Amygdala (tissue), 56 donors: ENCODE measurements at places on chromosomes 11 and 22.

DNA sequence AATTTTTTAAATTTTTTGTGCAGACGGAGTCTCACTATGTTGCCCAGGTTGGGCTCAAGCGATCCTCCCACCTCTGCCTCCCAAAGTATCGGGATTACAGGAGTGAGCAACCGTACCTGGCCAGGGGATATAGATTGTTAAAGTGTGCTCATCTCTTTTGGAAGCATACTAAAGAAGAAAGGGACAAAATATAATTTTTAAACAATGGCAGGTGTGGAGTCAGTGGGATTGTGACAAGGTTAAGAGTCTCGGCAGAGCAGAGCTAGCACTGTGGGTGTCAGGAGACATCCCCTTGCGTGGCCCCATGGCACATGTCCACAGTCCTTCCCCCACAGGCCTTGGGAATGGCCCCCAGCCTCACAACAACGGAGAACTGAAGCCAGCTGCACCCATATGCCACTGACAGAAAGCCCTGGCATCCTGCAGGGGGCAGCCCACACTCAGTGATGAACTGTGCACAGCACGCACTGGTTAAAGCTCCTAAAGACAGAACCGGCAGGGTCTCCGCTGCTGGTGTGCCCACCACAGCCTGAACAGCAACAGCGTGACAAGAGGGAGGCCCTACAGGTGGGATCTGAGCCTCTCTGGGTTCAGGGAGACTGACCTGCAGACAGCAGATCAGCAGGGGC lies 29.9 kb downstream of the SERPIND1 start:
- peak; percentile 32 for DNase-seq

GRCh38 chr11:10934293-10934860 lies 76.5 kb upstream of the ZBED5 start:
- DNase-seq = no peak

- DNase-seq = no peak
Observed at GRCh38 chr11:130531061-130531460, 82.6 kb downstream of the ADAMTS15 start.

GRCh38 chr11:133243832-133244231 lies 288.5 kb downstream of the OPCML start:
- DNase-seq = no peak

DNA sequence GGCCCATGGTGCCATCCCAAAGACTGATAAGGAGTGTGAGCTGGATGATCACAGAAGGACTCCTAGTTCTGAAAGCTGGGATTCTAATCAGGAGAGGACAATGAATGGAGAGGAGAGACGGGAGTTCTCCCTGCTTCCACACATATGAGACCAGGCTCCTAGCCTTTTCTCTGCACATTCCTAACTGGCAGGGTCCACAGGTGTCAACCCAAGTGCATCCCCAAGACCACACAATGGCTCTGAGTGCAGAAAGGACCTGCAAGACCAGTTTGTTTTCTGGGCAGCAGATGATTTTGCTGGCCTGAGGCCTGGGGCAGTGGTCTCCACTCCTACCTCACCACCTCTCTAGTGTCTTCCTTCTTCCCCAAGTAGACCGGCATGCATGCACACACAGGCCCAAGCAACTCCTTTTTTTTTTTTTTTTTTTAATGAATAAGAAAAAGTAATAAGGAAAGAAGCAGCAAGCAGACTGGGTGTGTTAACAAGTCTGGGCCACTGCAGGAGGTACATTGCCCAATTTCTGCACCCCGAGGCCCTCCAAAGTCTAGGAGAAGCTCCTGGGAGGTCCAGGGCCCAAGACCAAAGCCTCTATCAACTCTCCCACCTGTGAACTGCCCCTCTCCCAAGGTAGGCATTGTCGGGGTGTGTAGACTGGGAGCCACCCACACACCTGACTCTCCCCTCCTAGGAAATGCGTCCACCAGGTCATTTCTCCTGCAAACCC lies 1.2 kb upstream of the TSKU start:
- no peak for DNase-seq

- no peak for DNase-seq
Observed at GRCh38 chr22:43830931-43831560, 18.9 kb upstream of the EFCAB6 start.

- no peak for DNase-seq
Observed at GRCh38 chr11:117199053-117199915, at the start of gene TAGLN. TAGLN (plus strand) TSS chr11:117199370; CDS start chr11:117203014, 3,644 bp downstream.

GRCh38 chr11:12094872-12095800 lies 15.3 kb upstream of the MICAL2 start:
- DNase-seq = no peak

GRCh38 chr11:84144531-84144930 lies 858.4 kb upstream of the CCDC90B start:
- DNase-seq = no peak

GRCh38 chr22:49427941-49428340 lies 399.7 kb downstream of the BRD1 start:
- DNase-seq = no peak

DNA sequence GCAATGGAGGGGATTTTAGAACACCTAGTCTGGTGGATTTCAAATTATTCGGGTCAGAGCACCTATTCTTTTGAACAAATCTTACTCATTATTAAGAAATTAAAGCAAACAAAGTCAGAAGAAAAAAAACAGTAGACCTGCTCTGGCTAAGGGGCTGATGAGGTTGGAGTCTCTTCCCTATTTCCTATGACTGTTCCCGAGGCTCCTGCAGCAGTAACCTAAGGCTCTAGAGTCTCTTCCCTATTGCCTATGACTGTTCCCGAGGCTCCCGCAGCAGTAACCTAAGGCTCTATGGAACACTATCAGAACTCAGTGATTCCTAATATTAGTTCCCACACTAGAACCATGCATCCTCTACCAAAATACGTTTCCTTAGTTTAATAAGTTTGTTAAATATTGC lies 607.9 kb downstream of the NTM start:
- DNase-seq = no peak

- no peak for DNase-seq
Observed at GRCh38 chr22:36385491-36386350, 2.0 kb downstream of the MYH9 start.

- DNase-seq = no peak
Observed at GRCh38 chr11:131712897-131713296, 342.5 kb downstream of the NTM start.

- no peak for DNase-seq
Observed at GRCh38 chr11:96235751-96236150, 107.2 kb downstream of the MAML2 start.

GRCh38 chr11:13899603-13900002 lies 62.9 kb upstream of the SPON1 start:
- DNase-seq = no peak

GRCh38 chr11:95092549-95093324 lies 3.1 kb downstream of the ENDOD1 start:
- DNase-seq = no peak

DNA sequence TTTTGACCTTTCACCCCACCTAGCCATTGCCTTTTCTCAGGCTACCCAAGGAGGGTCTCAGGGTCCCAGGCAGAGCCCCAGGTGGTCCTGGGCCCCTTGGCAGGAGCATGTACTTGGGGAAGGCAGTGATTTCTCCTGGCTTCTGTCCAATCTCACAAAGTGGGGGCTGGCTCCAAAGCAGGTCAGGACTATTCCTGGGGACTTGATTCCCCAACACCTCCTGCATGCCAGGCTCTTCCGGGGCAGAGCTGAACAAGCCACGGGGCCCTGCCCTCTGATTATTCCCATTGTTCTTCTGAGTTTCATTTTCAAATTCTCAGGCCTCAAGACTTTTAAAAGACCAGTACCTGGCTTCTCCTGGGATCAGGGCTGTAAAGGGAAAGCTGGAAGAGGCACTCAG lies 1.5 kb upstream of the TCF20 start:
- DNase-seq = no peak

DNA sequence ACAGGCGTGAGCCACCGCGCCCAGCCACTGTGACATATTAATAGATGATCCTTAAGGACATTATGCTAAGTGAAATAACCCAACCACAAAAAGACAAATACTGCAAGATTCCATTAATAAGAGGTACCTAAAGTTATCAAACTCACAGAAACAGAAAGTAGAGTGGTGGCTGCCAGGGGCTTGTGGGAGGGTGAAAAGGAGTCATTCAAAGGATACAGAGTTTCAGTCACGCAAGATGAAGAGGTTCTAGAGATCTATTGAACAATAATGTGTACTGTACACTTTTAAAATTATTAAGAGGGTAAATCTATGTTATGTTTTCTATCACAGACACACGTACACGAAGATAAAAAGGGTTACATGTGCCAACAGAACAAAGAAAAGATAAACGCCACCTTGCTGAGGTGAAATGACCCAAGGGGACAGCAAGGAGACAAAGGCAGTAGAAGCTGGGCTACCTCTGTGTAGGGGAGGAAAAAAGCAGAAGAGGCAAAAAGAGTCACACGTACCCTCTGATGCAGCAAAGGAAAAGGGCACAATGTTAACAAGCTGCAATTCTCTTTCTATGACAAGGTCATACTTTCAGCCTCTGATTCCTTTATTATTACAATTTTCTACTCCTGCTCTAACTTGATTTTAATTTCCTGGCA lies 65.3 kb downstream of the AMBRA1 start:
- no peak for DNase-seq

DNA sequence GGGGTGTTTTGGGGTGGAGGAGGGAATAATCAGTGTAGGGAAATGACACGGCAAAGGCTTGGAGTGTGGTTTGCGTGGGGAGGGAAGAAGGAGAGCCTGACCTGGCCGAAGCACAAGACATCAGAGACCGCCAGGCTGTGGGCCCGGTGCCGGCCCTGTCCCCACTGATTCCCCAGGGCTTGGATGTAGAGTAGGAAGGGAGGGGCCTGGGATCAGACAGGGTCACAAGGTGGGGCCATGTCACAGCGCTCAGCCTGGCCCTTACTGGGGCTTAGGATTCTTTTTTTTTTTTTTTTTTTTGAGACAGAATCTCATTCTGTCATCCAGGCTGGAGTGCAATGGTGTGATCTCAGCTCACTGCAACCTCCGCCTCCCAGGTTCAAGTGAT lies 9.8 kb downstream of the PICK1 start:
- DNase-seq = no peak

- DNase-seq = no peak
Observed at GRCh38 chr11:69598147-69598546, 42.8 kb upstream of the CCND1 start.

DNA sequence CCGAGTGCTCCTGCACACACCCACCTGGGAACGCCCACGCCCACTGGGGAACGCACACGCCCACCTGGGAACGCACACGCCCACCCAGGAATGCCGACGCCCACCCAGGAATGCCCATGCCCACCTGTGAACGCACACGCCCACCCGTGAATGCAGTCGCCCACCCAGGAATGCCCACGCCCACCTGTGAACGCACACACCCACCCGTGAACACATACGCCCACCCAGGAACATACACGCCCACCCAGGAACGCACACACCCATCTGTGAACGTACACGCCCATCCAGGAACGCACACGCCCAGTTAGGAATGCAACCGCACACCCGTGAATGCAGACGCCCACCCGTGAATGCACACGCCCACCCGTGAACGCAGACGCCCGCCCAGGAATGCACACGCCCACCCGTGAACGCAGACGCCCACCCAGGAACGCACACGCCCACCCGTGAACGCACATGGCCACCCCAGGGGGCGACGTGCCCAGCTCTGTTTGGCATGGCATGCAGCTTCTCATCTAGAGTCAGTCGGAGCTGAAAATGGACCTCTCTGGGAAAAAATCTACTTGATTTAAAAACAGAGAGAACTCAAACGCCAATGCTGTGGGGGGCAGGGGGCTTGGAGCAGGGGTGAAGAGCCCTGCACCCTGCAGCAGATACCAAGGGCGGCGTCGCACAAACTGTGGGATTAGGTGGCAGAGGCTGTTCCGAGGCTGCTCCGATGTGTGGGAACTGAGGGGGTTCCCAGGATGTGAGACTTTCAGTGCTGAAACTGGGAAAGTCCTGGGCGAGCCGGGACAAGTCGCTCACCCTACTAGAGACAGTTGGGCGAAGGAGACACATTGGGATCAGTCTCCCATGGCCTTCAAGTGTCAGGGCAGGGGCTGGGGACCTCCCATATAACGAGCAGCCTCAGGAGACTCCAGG lies 83.3 kb downstream of the MYEOV start:
- no peak for DNase-seq

DNA sequence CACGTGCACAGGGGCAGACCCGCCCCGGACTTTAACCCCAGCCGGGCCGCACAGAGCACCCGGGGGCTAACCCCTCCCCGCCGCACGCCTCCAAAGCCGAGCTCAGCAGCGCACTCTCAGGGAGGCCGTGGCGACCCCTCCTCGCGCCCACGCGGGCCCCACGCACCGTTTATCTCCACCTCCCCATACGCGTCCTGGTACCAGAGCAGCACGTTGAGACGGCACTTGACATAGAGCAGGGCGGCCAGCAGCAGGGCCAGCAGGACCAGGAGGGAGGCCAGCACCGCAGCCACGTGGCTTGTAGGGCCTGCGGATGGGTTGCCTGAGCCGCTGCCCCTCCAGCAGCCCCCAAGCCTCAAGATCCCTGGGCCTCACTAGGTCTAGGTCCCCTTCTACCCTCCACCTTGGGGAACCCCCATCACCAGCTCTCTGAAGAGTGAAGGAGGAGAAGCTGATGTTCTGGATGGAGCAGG lies 7.1 kb downstream of the SIGIRR start:
- no peak for DNase-seq

GRCh38 chr22:27620367-27621154 lies 181.0 kb downstream of the MN1 start:
- DNase-seq = no peak

GRCh38 chr11:64652586-64653387 lies 61.8 kb downstream of the SLC22A12 start:
- DNase-seq = peak; percentile 83

DNA sequence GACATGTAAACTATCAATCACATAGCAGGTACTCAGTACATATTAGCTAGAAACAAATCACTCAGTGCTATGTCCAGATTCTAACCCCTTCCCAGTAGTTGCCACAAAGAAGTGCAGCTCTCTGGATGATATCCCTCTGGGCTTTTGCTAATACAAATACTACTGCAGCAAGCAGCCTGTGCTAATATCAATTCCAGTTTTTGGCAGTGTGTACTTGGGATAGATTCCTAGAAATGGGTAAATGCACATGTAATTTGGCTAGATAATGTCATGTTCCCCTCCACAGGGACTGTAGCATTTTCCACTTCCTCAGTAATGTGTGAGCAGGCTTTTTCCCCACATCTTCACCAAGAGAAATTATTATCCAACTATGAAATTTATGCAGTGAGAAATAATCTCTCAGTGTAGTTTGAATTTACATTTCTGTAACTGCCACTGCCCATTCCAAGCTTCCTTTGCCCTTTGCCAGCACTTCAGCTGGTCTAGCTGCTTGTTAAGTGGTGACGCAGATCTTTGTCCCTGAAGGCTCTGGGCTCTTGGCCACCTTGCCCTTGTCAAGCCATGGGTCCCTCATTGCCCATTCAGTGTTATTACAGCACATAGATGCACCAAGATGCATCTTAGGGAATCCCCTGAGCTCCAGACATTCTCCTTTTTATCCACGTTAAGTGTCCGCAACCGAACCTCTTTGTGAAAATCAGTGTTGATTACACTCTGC lies 107.1 kb upstream of the CLPB start:
- DNase-seq = no peak
